ENCODE measurements at places on chromosomes 2 and 18. TPM values are rescaled to one million over a fixed set of nuclear protein-coding genes. Genes with fewer than 3 reads are reported as not detected.

Gene ARHGEF33
- total RNA-seq = 0.40 TPM

Gene BOLL
- not detected for total RNA-seq

Gene AFF3
- total RNA-seq = under 0.01 TPM

Gene RBM44
- total RNA-seq = 0.56 TPM

Gene NCKAP1
- total RNA-seq = 131 TPM

Gene MOCOS
- total RNA-seq = 2.9 TPM

Gene SCYGR6
- not detected for total RNA-seq

Gene CXCR1
- total RNA-seq = not detected

Gene CGREF1
- total RNA-seq = 7.0 TPM

Gene XPO1
- 216 TPM for total RNA-seq

Gene IL1A
- total RNA-seq = 0.13 TPM

Gene CAPN14
- 0.12 TPM for total RNA-seq

Gene PHOSPHO2
- 1.8 TPM for total RNA-seq

Gene UCN
- total RNA-seq = 0.50 TPM

Gene UGT1A10
- total RNA-seq = not detected

Gene CCDC150
- 6.7 TPM for total RNA-seq

Gene KLHL29
- 4.0 TPM for total RNA-seq

Gene CYB5A
- total RNA-seq = 82.1 TPM

Gene IMPACT
- total RNA-seq = 25.4 TPM

Gene PASK
- total RNA-seq = 3.7 TPM

Gene TTR
- not detected for total RNA-seq

Gene AOX1
- 23.0 TPM for total RNA-seq

Gene RNF25
- total RNA-seq = 31.6 TPM

Gene IL36A
- not detected for total RNA-seq

Gene CD8B
- not detected for total RNA-seq

Gene DQX1
- total RNA-seq = 0.12 TPM

Gene GPR55
- not detected for total RNA-seq

Gene RELCH
- 52.6 TPM for total RNA-seq

Gene MC4R
- not detected for total RNA-seq

Gene FAM237A
- total RNA-seq = not detected

Gene DSG1
- total RNA-seq = not detected

Gene FBXO15
- total RNA-seq = 0.26 TPM

Gene RPE
- 55.1 TPM for total RNA-seq

Gene NEU2
- not detected for total RNA-seq

Gene WDR33
- 22.3 TPM for total RNA-seq

Gene IL1R1
- 49.0 TPM for total RNA-seq

Measured in aortic smooth muscle cell (primary cell).